ENCODE measurements at places on chromosomes 16 and 17.

DNA sequence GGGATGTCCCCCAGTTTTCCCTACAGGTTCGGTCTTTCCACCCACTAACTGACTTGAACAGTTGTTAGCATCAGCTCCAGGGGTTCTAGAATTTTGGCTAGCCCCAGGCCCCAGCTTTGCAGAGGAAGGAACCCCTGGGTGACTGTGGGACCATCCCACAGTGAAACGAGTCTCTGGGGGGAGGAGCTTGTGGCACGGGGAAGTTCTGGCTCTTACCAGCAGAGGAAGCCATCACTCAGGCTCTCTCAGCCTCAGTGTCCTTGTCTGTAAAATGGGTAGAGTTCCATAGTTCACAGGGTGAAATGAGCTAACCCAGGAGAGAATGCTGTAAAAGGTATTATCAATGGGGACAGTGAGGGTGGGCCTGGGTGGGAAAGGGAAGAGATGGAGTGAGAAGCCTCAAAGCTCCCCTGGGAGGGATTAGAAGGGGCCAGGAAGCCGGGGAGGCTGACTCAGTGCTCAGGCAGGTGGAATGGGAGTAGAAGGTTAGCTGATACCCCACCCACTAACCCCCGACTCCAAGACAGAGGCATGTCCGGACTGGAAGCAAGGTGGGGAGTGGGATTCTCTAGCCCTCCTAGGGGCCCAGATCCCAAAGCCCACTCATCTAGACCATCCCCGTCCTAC is 30.9 kb upstream of the CDC42EP4 start:
- no peaks in the 10 kb centered on the region for H3K36me3 ChIP-seq
- no peaks in the 10 kb centered on the region for H3K4me1 ChIP-seq
- no peaks in the 10 kb centered on the region for H3K27me3 ChIP-seq
- DNase-seq: no peak
- peak overlapping the region; percentile 92 for H3K27ac ChIP-seq

DNA sequence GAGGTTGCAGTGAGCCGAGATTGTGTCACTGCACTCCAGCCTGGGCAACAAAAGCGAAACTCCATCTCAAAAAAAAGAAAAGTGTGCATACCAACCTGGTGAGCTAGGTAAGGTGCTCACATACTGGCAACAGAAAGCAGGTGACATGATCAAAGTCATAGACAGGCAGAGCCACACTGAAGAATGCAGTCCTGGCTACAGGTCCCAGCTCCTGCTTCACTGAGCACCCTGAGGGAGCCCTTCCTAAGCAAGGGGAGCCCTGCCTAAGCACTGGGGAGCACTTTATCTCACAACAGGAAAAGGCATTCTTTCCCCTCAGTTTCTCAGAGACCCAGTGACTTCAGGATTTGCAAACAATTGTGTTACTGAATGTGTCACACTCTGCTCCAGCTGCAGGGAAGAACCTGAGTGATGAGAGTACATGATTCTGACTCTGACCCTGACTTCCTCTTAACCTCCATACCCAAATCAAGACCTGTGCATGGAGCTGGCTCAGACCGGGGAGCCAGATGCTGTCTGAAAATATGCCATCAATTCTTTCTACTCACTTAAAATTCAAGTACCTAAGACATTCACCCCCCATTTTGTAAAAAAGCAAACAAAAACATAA is 40.5 kb downstream of the ANKRD11 start:
- no peak overlapping the region for H3K4me3 ChIP-seq
- no peak for DNase-seq
- H3K27ac ChIP-seq: no peak overlapping the region
- no peaks in the 10 kb centered on the region for H3K27me3 ChIP-seq
- H3K36me3 ChIP-seq: no peaks in the 10 kb centered on the region
- peaks cover 65% of the 10 kb centered on the region for H3K4me1 ChIP-seq

- no peaks in the 10 kb centered on the region for H3K27me3 ChIP-seq
- DNase-seq: no peak
- peaks cover 5% of the 10 kb centered on the region for H3K4me1 ChIP-seq
- H3K27ac ChIP-seq: no peak overlapping the region
- H3K36me3 ChIP-seq: peaks cover 75% of the 10 kb centered on the region
These were observed 9.0 kb downstream of the SMIM5 start for GRCh38 chr17:75642182-75642783.

DNA sequence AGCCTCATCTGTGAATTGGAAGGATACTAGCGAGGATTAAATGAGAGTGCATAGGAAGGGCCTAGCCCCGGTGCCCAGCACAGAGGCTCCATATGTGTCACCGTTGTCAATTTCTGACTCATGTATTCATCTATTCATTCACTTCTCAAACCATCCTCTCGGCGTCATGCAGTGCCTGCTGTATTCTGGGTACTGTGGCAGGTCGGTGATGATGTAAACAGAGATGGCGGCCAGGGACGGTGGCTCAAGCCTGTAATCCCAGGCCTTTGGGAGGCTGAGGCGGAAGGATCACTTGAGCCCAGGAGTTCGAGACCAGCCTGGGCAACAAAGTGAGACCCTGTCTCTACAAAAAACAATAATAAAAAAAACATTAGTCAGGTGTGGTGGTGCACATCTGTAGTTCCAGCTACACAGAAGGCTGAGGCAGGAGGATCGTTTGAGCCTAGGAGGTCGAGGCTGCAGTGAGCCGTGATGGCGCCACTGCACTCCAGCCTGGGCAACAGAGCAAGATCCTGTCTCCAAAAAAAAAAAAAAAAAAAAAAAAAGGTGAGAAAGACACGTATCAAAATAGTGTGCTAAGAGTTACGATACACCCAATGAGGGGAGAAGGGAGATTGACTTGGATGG is 4.3 kb upstream of the PPP1R1B start:
- no peak for DNase-seq
- H3K27me3 ChIP-seq: peaks cover 30% of the 10 kb centered on the region
- no peaks in the 10 kb centered on the region for H3K36me3 ChIP-seq
- H3K4me3 ChIP-seq: no peak overlapping the region
- no peaks in the 10 kb centered on the region for H3K4me1 ChIP-seq

DNA sequence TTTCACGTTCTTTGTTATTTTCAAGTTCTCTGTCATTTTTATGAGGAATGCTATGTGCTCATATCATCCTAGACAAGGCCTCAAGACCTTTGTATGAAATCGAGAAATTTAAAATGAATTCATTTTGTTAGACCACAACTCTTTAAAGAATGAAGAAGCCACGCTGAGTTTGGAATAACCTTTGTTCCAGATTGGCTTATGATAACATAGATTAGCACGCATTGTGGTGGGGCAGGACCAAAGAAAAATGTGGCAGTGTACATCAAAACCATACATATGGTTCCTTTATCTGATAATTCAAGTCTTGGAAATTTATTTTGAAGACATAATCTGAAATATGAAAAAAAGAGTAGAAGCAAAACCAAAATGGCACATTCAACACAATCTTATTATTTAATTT is 2.2 kb downstream of the HSD17B2 start:
- no peak for DNase-seq
- no peak overlapping the region for H3K27ac ChIP-seq
- H3K27me3 ChIP-seq: no peaks in the 10 kb centered on the region
- no peaks in the 10 kb centered on the region for H3K4me1 ChIP-seq
- no peaks in the 10 kb centered on the region for H3K36me3 ChIP-seq
- H3K4me3 ChIP-seq: no peak overlapping the region

GRCh38 chr16:53612003-53612402 is 91.7 kb downstream of the RPGRIP1L start:
- no peaks in the 10 kb centered on the region for H3K27me3 ChIP-seq
- H3K4me1 ChIP-seq: no peaks in the 10 kb centered on the region
- H3K4me3 ChIP-seq: no peak overlapping the region
- no peak for DNase-seq

GRCh38 chr16:82379551-82379950 is 209.5 kb upstream of the MPHOSPH6 start:
- no peak overlapping the region for H3K27ac ChIP-seq
- DNase-seq: no peak
- H3K4me1 ChIP-seq: no peaks in the 10 kb centered on the region
- H3K27me3 ChIP-seq: no peaks in the 10 kb centered on the region
- H3K4me3 ChIP-seq: no peak overlapping the region

DNA sequence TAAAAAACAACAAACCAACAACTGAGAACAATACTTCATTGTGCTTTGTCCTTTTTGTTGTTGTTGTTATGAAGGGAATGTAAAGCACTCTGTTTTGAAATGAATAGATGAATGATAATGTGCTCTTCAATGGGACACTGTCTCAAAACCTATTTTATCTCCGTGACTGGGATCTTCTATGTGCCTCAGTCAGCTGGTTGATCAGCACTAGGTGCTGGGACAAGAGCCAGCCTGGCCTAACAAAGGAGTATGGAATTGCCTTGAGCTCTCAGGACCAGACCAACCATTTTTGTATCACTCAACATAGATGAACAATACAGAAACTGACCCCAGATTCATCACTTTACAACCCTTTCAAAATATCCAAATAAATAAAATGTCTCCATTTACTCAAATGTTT is 440.2 kb downstream of the KCNJ2 start:
- H3K4me1 ChIP-seq: no peaks in the 10 kb centered on the region
- DNase-seq: no peak
- H3K4me3 ChIP-seq: no peak overlapping the region
- no peaks in the 10 kb centered on the region for H3K36me3 ChIP-seq

DNA sequence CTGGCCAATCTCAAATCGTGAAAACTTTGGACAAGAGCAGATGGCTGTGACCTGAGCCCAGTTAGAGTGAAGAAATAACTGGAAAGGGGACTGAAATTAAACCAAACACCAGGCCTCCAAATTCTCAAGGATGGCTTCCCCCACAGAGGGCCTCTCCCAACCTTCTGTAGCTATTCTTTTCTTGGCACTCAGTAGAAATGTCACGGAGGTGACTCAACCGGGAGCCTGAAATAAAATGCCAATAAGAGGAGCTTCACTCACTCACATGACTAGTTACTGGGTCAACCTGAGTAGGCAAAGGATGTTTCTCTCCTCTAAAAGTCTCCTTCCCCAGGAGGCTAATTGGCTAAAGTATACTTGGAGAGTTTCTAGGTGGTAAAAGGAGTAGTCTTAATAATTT is 230.7 kb downstream of the MAF start:
- H3K36me3 ChIP-seq: no peaks in the 10 kb centered on the region
- no peak overlapping the region for H3K4me3 ChIP-seq
- H3K27me3 ChIP-seq: no peaks in the 10 kb centered on the region
- DNase-seq: no peak

GRCh38 chr16:21075252-21075651 is 75.4 kb downstream of the DNAH3 start:
- H3K27me3 ChIP-seq: no peaks in the 10 kb centered on the region
- H3K4me1 ChIP-seq: no peaks in the 10 kb centered on the region
- DNase-seq: no peak
- no peaks in the 10 kb centered on the region for H3K36me3 ChIP-seq
- no peak overlapping the region for H3K4me3 ChIP-seq

GRCh38 chr16:15820837-15821236 is 36.0 kb downstream of the MYH11 start:
- no peaks in the 10 kb centered on the region for H3K27me3 ChIP-seq
- no peaks in the 10 kb centered on the region for H3K4me1 ChIP-seq
- no peak overlapping the region for H3K27ac ChIP-seq
- H3K36me3 ChIP-seq: no peaks in the 10 kb centered on the region
- DNase-seq: no peak

GRCh38 chr17:48908853-48909394 is 717 bp downstream of the UBE2Z start:
- peak; percentile 49 for DNase-seq
- H3K4me3 ChIP-seq: peak overlapping the region; percentile 78
- peaks cover 26% of the 10 kb centered on the region for H3K36me3 ChIP-seq
- H3K27me3 ChIP-seq: no peaks in the 10 kb centered on the region
- peak overlapping the region; percentile 91 for H3K27ac ChIP-seq

- no peak overlapping the region for H3K4me3 ChIP-seq
- H3K36me3 ChIP-seq: no peaks in the 10 kb centered on the region
- DNase-seq: no peak
- H3K27ac ChIP-seq: no peak overlapping the region
These were observed 16.6 kb upstream of the TRPV3 start for GRCh38 chr17:3574231-3574630.

DNA sequence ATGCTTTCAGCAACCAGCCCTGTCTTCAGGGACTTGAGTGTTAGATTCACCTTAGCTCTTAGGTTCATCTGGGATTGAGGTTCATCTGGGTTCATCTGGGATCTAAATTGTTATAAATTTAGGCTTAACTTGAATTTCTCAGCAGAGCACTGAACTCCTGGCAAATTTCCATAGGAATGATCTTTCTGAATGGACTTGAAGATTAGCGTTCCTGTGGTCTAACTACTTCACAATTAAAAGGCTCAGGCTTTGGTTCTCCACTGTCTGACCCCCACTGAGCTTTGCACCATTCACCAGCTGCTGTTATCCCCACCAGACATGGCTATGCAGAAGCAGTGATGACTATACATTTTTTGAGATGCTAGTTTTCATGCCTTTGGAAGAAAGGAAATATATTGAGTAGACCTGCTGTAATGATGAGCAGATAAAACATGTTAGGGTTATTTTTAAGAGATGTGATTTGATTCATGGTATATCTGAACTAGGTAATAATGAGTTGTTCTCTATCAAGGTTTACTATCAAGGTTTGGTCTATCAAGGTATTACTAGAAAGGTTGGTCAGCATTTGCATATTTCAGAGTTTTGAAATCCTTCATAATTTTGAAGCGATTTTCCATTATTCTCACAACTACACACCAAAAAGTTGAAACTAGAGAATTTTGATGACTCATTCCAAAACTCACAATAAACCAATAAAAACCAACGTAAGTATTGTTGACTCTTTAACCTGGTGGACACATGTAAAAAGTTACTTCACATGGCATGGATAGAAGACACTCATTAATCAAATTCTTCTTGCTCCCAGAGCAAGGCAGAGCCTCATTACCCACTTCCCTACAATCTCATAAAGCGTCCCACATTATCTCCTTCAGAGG is 71.7 kb downstream of the SNX11 start:
- peaks cover 6% of the 10 kb centered on the region for H3K27me3 ChIP-seq
- no peak for DNase-seq
- no peaks in the 10 kb centered on the region for H3K4me1 ChIP-seq

- no peak overlapping the region for H3K4me3 ChIP-seq
- H3K36me3 ChIP-seq: no peaks in the 10 kb centered on the region
- H3K27me3 ChIP-seq: peaks cover 62% of the 10 kb centered on the region
- no peak overlapping the region for H3K27ac ChIP-seq
- no peak for DNase-seq
These were observed 246.3 kb downstream of the RBFOX3 start for GRCh38 chr17:79364315-79365094.

DNA sequence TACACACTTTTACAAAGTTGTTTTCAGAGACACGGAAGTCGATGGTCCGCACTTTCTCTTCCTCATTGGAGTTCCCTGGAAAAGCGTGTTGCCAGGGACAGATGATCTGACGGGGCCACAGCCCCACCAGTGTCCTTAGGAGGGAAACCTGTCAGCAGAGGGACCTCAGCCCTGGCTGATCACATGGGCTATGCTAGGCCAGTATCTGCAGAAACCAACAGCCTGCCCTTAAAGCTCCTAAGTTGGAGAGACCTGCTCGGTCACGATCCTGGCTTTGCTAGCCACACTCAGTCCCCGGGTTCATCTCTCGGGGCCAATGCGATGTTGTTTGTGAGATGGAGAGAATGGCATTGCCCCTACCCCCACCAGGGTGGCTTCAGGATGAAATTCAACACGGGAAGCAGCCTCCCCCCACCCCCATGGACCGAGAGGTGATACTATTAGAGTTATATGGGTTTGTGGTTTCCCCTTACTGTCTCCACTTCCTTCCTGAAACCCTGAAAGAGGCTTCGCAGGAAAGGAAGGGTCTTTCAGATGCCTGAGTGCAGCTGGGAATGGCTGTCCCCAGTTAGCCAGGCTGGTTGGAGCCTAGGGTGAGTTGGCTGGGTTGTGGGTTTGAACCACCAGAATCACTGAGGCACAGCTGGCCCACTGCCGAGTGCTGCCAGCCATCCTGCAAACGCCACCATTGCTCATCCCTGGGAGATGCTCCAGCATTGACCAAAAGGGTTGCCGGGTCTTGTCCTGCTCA is 16.6 kb downstream of the RMI2 start:
- H3K27me3 ChIP-seq: no peaks in the 10 kb centered on the region
- H3K36me3 ChIP-seq: no peaks in the 10 kb centered on the region
- DNase-seq: no peak
- H3K4me3 ChIP-seq: no peak overlapping the region
- H3K4me1 ChIP-seq: peaks cover 51% of the 10 kb centered on the region
- no peak overlapping the region for H3K27ac ChIP-seq

Data from tibial nerve (tissue), 4 donors.